ENCODE measurements at places on chromosomes 6 and 20.

DNA sequence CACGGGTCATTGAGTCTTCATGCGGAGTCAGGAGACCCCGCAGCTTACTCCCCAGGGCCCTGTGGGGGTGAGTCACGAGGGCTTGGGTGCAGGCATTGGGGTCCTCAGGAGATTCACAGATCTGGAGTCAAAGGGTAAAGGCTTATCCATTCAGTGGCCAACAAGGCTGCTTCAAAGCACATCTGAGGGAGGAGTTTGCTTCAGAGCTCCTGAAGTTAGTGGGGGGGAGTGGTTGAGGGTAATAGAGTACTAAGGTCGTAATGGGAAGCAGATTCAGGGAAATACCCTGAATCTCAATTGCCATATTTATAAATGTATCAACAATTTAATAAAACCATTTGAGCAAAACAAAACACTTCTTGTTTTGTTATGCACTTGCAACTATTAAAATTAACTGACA is 37.3 kb downstream of the SH3BGRL2 start:
- DNase-seq = no peak

DNA sequence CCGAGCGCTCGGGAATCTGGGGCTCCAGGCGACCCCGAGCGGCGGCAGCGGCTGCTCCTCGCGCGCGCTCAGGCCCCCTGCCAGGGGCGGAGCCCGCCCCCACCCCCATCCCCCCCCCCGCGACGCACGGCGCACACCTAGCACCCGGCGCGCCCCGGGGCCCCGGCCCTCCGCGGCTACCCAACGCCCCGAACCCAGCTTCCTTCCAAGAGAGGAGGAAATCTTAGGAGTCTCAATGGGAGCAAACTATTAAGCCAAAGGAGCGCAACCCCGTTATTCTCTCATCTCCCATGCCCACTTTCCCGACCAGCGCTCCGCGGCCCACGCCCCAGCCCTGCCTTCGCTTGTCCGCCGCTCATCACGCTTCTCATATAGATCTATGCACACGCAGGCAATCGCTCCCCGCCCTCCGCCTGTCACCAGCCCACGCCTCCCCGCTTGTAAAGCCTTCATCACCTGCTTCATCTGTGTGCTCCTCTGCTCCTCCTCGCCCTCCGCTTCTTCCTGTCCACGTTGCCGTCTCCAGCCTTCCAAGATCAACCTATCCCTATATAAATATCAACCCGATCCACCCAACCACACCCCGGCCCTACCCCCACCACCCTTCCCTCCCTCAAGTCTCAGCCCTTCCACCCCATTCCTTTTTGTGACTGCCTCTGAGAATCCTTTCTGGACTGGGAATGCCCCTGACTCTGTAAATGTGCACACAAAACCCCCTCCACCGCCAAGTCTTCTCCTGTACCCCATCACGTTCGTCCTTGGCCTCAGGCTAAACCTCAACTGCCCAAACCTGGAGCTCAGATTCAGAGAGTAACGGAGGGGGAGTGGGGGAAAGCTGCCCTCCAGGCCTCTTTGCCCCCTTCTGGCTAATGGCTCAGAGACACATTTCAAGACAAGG is at the start of gene DLK2:
TSS of gene DLK2 (minus strand) at position 18 of the 898 bp plus-strand sequence. CDS start 723 bp downstream, outside the sequence.
- no peak for DNase-seq

DNA sequence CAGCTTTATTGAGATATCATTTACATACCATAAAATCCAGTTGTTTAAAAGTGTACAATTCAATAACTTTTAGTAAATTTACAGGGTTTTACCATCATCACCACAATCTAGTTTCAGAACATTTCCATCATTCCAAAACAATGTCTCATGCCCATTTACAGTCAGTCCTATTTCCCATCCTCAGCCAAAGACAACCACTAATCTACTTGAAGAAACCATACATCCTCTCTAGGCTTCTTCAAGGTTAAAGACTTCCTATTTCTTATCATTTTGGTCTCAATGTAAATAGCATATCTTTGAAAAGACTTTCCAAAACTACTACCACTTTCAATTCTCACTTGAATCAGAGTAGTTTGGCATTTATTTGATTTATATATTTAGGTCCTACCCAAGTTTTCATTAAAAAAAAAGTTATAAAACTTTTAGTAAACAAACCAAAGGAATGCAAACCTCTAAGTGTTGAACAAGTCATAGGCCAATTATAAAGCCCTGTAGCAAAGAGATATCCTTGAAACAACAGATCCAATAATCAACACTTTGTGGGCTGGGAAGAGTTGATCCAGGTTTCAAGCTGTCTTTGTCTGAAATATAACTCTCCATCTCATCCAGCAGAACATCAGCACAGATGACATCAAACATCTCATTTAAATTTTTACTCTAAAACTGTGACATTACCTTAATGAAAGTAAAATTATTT is 211.3 kb upstream of the RUNX2 start:
- DNase-seq = no peak

DNA sequence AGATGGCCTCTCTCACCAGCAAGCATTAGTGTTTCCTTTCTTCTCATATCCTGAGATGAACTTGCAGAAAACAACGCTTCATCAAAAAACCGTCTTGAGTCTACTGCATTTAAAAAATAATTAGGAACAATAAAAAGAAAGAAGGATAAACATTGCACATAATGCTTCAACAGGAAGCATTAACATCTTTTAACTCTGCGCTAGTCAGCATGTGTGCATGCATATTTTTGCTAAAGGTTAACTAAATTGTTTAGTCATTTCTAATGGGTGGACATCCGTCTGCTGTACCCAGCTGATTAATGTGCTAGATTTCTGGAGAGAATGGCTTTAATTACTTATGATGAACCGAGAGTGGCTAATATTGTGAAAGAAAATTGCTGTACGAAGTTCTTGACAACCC is 349.3 kb downstream of the SOX4 start:
- no peak for DNase-seq

DNA sequence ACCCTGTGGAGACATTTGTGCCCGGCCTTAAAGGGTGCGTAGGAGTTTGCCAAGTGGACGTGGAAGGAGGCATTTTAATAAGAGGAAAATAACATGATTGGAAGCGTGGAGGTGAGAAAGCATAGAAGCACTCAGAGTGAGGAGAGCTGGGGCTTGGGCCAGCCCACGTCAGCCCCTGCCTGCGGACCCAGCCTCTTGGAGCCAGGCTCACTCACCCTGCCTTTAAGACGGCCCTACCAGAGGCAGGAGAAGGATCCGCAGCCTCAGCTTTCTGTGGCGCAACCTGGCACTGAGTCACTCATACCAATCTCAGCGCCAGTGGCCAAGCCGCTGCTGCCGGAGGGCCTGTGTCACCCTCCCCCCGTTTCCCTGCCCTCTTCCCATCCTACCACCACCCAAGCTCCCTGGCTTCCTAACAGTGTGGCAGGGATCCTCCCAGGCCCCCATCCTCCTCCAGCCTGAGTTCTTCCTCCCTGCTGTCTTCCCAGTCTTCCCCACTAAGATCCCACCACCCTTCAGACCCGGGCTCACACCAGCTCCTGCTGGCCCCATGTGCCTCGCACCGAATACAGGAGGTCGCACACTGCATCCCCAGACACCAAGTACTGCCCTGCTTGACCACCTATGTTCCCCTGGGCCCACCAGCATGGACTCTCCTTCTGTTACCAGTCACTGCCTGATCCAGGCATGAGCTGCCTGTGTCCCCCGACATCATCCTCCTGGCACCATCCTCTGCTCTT is 285.2 kb downstream of the UST start:
- no peak for DNase-seq

- DNase-seq = no peak
Measured at GRCh38 chr6:168163096-168163731, 84.2 kb upstream of the FRMD1 start.

DNA sequence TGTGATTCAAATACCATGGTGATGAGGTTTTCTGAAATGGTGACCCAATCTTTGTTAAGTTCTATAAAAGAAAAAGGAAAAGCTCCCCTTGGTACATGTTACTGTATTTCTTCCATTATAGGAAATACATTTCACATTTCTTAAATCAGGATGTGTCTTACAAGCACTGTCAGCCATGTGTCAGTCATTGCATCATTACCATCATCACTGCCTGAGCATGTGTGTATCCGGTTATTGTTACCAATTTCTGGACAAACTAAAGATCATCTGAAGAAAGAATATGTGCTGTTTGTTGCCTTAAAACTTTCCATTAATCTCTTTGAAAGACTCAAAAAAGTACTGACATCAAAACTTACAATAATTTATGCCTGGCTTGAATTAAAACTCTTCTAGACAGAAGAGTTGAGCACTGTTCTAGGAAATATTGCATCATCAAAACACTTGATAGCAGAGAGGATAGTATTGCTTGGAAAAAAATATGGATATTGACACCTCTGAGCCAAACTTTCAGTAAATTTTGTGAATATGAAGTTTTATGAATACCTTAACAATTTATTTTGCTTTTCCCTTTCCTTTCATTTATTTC is 7.1 kb upstream of the TSPYL1 start:
- no peak for DNase-seq

DNA sequence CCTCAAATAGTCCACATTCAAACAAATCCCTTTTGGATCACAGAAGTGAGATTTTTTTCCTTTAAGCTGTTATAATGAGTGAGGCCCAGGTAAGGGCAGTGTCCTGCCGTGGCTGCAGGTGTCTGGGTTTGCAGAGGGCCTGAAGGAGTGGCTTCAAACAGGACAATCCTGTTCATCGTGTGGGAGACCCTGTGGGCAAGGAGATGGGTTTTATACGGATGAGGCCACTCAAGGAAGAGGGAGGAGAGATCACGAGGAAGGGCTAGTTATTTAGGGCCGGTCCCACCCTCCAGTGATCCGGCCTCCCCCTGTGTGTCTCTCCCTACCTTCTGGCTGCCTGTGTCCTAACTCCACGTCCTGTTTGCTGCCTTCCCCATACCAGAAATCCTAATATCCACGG is 33.8 kb downstream of the PPP1R14C start:
- no peak for DNase-seq

DNA sequence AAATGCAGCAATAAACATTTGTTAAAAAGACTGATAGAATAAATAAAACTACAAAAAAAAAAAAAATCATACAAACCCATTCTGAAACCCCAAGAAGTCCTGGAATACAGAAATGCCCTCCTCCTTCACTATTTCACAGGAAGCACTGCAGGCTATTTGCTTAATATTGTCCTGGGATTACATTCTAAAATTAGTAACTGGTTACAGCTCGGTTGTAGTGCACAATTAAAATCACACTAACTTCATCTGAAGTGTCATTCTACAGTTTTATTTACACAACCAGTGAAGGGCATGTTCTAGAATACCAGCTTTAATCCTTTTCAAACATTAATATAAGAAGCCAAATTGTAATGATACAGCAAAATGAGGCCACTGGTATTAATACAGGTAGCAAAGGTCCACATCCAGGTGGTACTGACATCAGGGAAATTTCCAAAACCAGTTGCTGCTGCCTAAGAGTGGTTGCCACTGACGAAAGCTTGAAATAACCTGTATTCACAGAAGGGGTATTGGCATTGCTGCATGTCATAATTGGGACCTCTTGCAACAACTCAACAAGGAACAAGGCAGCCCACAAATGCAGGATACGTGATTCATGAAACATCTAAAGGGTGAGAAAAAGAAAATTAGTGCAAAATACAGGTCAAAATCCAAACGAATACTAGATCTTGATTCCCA is 26.9 kb downstream of the AKIRIN2 start:
- no peak for DNase-seq

- no peak for DNase-seq
Measured at GRCh38 chr20:44496976-44497375, 21.3 kb downstream of the TTPAL start.

GRCh38 chr6:21893793-21894192 is 300.2 kb downstream of the SOX4 start:
- DNase-seq = no peak

GRCh38 chr6:150261997-150262697 is 106.7 kb upstream of the IYD start:
- DNase-seq = no peak

DNA sequence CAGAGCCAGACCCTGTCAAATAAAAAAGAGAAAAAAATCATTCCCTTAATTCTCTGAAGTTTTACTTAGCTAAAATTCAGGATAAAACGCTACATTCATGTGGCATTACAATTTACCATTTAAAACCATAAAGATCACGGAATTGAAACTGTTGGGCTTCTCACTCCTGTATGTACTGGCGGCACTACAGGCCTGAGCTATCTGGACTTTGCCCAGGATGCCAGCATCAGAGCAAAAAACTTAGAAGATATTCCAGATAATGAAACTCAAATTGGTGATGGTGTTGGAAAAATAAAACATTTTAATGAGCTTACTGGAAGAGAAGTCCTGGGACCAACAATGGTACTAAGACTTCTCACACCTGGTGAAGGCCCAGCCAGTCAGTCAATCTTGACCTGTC is 14.2 kb downstream of the EPM2A start:
- DNase-seq = no peak

GRCh38 chr6:154352898-154353585 is 3.6 kb downstream of the IPCEF1 start:
- DNase-seq = no peak

DNA sequence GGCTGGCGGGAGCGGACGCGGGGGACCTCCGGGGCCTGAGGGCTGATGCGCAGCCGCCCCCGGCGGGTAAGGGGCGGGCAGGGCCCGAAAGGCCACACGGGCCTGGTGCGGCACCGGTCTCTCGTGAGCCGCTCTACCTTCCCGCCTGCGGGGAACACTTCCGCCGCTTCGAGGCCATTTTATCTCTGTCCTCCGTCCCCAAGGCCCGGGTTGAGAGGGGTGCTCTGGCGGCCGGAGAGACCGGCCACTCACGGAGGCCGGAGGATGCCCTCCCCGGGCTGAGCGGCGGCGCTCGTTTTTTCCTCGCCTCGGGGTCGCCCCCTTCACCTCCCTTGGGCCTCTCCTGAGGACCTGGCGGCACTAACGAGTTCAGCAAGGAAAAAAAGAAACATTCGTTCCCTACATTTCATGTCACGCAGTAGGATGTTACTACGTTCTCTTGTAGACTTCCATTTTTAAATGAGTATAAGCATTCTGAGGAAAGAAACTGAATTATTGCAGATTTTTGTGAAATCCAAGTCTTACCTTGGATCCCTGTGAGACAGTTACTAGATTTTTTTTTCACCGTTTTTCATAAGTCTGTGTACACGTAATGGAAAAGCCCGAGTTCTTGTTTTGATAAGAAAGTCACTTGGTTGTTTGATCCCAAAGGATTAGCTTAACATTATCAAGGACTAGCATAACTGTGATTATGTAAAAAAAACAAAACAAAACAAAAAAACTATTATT is 575 bp downstream of the WTAP start:
- no peak for DNase-seq

GRCh38 chr6:12865671-12866181 is 149.2 kb downstream of the PHACTR1 start:
- DNase-seq = no peak

- DNase-seq = no peak
Measured at GRCh38 chr20:12592756-12593155, 416.0 kb upstream of the SPTLC3 start.

DNA sequence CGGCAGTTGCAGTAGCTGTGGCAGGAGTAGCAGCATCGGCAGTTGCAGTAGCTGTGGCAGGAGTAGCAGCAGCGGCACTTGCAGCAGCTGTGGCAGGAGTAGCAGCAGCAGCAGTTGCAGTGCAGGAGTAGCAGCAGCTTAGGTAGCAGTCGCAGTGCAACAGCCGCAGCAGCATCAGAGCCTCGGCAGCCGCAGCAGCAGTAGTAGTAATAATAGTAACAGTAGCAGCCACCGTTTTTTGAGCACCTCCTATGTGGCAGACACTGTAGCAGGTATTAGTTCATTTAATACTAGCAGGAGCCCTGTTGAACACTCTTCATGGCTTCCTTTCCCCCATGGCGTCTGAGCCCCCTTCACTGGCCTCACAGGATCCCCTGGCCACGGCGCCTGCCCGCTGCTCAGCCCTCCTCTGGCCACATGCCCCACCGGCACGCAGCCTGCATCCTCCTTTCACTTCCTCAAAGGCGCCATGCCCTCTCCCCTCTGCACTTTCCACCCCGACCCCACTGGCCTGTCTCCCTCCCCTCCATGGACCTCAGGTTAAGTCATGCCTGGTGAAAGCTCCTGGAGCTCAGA is 19.1 kb upstream of the IRF4 start:
- DNase-seq = no peak
